ENCODE measurements at places on chromosomes 6 and 20. TPM values are rescaled to one million over a fixed set of nuclear protein-coding genes. Genes with fewer than 3 reads are reported as not detected.
A peak's percentile ranks its signal among the peaks of the same experiment; 100 is the strongest.

- no peak overlapping the region for H3K4me3 ChIP-seq
- H3K36me3 ChIP-seq: no peaks in the 10 kb centered on the region
- no peak overlapping the region for H3K27ac ChIP-seq
- no peaks in the 10 kb centered on the region for H3K4me1 ChIP-seq
- no peak for ATAC-seq
These were observed 31.2 kb downstream of the TNFRSF21 start for GRCh38 chr6:47278545-47278944.

DNA sequence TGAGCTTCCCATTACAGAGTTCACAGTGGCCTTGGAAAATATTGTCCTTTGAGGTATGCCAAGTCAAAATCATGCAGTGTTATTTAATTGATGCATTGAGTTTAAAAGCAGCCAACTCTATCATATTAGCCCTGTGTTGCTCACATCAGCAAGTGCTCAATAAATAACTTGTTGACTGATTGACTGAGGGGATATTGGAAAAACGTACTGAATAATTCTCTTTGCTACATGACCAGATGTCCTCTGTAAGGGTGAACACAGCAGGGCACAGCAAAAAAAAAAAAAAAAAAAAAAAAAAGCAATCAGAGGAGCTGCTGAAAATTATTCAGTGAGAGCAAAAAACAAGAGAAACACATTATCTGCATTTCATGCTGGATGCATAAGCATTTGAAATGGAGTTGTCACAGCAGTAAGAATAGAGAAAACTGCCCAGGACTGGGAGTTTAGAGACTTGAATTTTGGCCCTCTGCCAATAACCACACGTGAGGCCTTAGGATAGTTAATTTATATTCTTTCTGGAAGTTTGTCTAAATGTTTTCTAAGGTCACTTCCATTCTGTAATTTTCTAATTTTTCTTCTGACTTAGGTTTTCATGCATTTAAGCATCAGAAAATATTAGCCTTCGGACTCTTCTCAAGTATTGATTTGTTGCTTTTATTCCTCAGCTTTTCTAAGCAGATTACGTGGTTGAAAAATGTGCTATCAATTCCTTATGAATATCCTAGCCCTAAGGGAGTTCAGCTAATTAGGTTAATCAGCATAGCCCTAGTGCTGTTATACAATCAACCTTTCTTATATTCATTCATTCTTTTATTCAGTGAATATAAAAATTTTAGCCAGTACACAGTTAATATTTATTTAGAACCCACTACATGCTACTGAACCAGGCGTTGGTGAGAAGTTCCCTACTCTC, 246.8 kb upstream of the STXBP5 start:
- ATAC-seq: no peak
- H3K27ac ChIP-seq: no peak overlapping the region
- no peak overlapping the region for H3K4me3 ChIP-seq
- no peaks in the 10 kb centered on the region for H3K27me3 ChIP-seq
- H3K4me1 ChIP-seq: no peaks in the 10 kb centered on the region

GRCh38 chr6:27161946-27162603, 85.4 kb upstream of the PRSS16 start:
- H3K4me3 ChIP-seq: peak overlapping the region; percentile 67
- H3K36me3 ChIP-seq: peaks cover 7% of the 10 kb centered on the region
- peaks cover 16% of the 10 kb centered on the region for H3K4me1 ChIP-seq
- ATAC-seq: peak; percentile 39

- no peaks in the 10 kb centered on the region for H3K27me3 ChIP-seq
- ATAC-seq: no peak
These were observed 38.0 kb upstream of the PDE10A start for GRCh38 chr6:165701005-165701404.

- peaks cover 7% of the 10 kb centered on the region for H3K4me1 ChIP-seq
- H3K4me3 ChIP-seq: no peak overlapping the region
- H3K27me3 ChIP-seq: peaks cover 37% of the 10 kb centered on the region
- ATAC-seq: no peak
- H3K36me3 ChIP-seq: no peaks in the 10 kb centered on the region
- H3K27ac ChIP-seq: no peak overlapping the region
These were observed 157.3 kb upstream of the STMND1 start for GRCh38 chr6:16944596-16944995.

DNA sequence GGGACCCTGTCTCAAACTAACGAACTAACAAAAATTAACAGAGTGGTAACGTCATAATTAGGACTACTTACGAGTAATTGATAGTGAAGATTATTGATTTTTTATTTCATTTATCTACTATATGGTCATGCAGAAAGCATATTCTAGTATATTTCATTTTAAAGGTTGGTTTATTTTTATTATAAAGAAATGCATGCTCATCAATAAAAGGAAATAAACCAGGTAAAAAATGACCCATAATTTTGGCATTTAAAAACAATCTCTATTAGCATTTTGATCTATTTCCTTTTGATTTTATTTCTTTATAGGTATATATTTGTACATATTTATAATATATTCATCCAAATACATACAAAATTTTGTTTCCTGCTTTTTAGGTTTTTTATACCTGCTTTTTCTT, 401.4 kb upstream of the ID4 start:
- H3K4me1 ChIP-seq: no peaks in the 10 kb centered on the region
- H3K4me3 ChIP-seq: no peak overlapping the region
- no peaks in the 10 kb centered on the region for H3K27me3 ChIP-seq

- no peak for ATAC-seq
- H3K27me3 ChIP-seq: no peaks in the 10 kb centered on the region
- H3K27ac ChIP-seq: no peak overlapping the region
- no peaks in the 10 kb centered on the region for H3K36me3 ChIP-seq
These were observed 365.2 kb downstream of the PAX1 start for GRCh38 chr20:22070610-22071058.

- no peaks in the 10 kb centered on the region for H3K4me1 ChIP-seq
- H3K27ac ChIP-seq: no peak overlapping the region
- no peaks in the 10 kb centered on the region for H3K36me3 ChIP-seq
- no peak overlapping the region for H3K4me3 ChIP-seq
- no peaks in the 10 kb centered on the region for H3K27me3 ChIP-seq
- no peak for ATAC-seq
These were observed 348.8 kb upstream of the POU3F2 start for GRCh38 chr6:98485593-98485992.

- no peaks in the 10 kb centered on the region for H3K27me3 ChIP-seq
- no peak for ATAC-seq
- peak overlapping the region; percentile 79 for H3K27ac ChIP-seq
- H3K4me1 ChIP-seq: peaks cover 45% of the 10 kb centered on the region
These were observed 3.9 kb downstream of the PRDM1 start for GRCh38 chr6:106090001-106090400.

DNA sequence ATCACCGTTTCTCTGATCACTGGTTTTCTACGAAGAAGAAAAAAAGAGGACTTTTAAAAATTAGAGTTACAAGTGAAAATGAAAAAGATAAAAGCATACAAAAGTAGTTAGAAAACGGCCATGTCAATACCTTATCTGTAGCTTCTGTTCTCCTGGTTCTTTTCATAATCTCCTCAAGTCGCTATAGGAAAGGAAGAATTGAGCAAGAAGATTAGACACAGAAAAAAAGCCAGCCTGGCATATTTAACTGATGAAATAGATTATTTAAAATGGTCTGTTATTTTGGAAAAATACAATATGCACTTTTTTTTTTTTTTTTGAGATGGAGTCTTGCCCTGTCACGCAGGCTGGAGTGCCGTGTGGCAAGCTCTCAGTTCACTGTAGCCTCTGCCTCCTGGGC, 70.2 kb upstream of the BCLAF1 start:
- ATAC-seq: no peak
- H3K36me3 ChIP-seq: no peaks in the 10 kb centered on the region
- H3K27ac ChIP-seq: no peak overlapping the region
- H3K27me3 ChIP-seq: no peaks in the 10 kb centered on the region
- H3K4me3 ChIP-seq: no peak overlapping the region

GRCh38 chr6:16481697-16482399, 243.5 kb downstream of the GMPR start:
- H3K27me3 ChIP-seq: no peaks in the 10 kb centered on the region
- peaks cover 87% of the 10 kb centered on the region for H3K36me3 ChIP-seq
- H3K27ac ChIP-seq: peak overlapping the region; percentile 94
- peak overlapping the region; percentile 79 for H3K4me3 ChIP-seq

- peaks cover 3% of the 10 kb centered on the region for H3K27me3 ChIP-seq
- H3K4me1 ChIP-seq: peaks cover 19% of the 10 kb centered on the region
- no peak overlapping the region for H3K4me3 ChIP-seq
- H3K36me3 ChIP-seq: no peaks in the 10 kb centered on the region
- no peak overlapping the region for H3K27ac ChIP-seq
These were observed 12.2 kb upstream of the SLC17A2 start for GRCh38 chr6:25942561-25943147.

- H3K27ac ChIP-seq: no peak overlapping the region
- ATAC-seq: no peak
- no peak overlapping the region for H3K4me3 ChIP-seq
- H3K36me3 ChIP-seq: no peaks in the 10 kb centered on the region
These were observed 155.2 kb upstream of the DTNBP1 start for GRCh38 chr6:15818044-15818443.

DNA sequence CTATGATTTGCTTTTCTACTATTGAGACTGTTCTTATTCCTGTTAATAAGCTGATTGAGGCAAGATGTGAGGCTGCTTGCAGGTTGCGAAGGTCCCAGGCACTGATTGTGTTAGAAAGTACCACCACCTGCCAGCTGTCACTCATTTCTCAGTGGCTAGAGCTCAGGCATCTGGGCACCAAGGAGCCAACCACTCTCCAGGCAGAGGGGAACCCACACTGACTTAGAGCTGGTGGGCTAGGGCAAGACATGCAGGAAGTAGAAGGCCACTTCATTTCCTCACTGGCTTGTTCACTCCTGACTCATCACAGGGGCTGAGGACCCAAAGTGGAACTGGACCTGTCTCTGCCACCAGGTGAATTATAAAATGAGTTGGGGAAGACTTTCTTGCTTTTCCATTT, 7.8 kb upstream of the DLL1 start:
- ATAC-seq: no peak
- no peak overlapping the region for H3K27ac ChIP-seq
- H3K4me3 ChIP-seq: no peak overlapping the region
- no peaks in the 10 kb centered on the region for H3K36me3 ChIP-seq

DNA sequence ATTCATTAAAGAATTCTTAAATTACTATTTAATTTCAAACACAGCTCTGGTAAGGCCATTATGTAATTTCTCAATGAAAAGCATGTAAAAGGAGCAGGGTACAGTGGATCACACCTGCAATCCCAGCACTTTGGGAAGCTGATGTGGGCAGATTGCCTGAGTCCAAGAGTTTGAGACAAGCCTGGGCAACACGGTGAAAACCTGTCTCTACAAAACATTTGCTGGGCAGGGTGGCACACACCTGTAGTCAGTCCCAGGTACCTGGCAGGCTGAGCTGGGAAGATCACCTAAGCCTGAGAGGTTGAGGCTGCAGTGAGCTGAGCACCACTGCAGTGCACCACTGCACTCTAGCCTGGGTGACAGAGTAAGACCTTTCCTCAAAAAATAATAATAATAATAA, 37.4 kb downstream of the MDN1 start:
- no peaks in the 10 kb centered on the region for H3K4me1 ChIP-seq
- no peak overlapping the region for H3K27ac ChIP-seq
- ATAC-seq: no peak
- H3K27me3 ChIP-seq: no peaks in the 10 kb centered on the region
- H3K4me3 ChIP-seq: no peak overlapping the region

DNA sequence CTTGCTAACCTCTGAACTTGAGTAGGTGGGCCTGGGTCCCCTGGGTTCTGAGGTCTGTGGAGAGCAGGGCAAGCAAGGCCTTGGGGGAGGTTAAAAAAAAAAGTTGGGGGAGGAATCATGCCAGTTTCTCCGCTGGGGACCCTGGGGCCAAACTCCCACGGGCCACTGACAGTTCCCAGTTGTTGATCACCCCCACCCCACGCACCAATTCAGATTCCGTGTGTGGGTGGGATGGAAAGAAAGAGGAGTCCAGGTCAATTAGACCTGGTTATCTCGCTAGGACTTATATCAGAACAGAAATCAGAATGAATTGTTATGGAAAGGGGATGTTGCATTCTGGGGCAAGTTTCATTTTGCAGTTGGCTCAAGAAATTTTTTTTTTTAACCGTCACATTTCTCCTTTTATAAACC, 46.7 kb upstream of the SUPT3H start:
- peak overlapping the region; percentile 99 for H3K4me3 ChIP-seq
- H3K4me1 ChIP-seq: peaks cover 15% of the 10 kb centered on the region
- no peaks in the 10 kb centered on the region for H3K27me3 ChIP-seq
- H3K36me3 ChIP-seq: peaks cover 73% of the 10 kb centered on the region
- H3K27ac ChIP-seq: peak overlapping the region; percentile 99

GRCh38 chr6:170344631-170345576, 38.3 kb downstream of the FAM120B start:
- ATAC-seq: peak; percentile 42
- peaks cover 27% of the 10 kb centered on the region for H3K4me1 ChIP-seq
- peak overlapping the region; percentile 41 for H3K4me3 ChIP-seq
- no peaks in the 10 kb centered on the region for H3K27me3 ChIP-seq
- peak overlapping the region; percentile 15 for H3K27ac ChIP-seq

DNA sequence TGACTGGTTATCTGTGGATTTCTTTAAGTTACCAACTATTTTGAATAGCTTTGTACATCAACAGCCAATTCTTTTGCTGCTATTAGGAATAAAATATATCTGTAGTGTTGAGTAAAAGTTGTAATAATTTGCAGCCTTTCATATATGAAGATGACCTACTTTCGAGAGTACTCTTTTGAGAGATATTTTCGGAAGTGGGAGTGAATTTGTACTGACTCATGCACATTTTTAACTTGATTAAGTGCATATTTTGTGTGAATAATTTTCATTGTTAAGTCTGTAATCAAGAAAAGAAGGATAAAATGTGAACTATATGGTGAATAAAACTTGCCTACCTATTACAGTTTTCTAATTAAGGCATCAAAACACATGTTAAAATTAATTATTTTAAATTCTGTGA, 51.9 kb downstream of the L3MBTL3 start:
- H3K27me3 ChIP-seq: no peaks in the 10 kb centered on the region
- peak overlapping the region; percentile 58 for H3K4me3 ChIP-seq
- peaks cover 56% of the 10 kb centered on the region for H3K36me3 ChIP-seq
- ATAC-seq: peak; percentile 81

GRCh38 chr6:15508931-15509330, 153.9 kb downstream of the DTNBP1 start:
- no peak for ATAC-seq
- H3K36me3 ChIP-seq: peaks cover 98% of the 10 kb centered on the region
- H3K4me3 ChIP-seq: no peak overlapping the region

MDN1 gene
- 66.6 TPM for total RNA-seq

PI16 gene
- 1.8 TPM for total RNA-seq

DEFB127 gene
- not detected for total RNA-seq

ID4 gene
- total RNA-seq: not detected

MOXD1 gene
- total RNA-seq: not detected

PDYN gene
- not detected for total RNA-seq

SNAI1 gene
- 0.34 TPM for total RNA-seq

OR12D3 gene
- not detected for total RNA-seq

TGM2 gene
- total RNA-seq: 0.76 TPM

GLP1R gene
- not detected for total RNA-seq
